Psoas muscle (tissue), 8 donors: ENCODE measurements at places on chromosomes 5 and 9. TPM values are rescaled to one million over a fixed set of nuclear protein-coding genes. Genes with fewer than 3 reads are reported as not detected.

DNA sequence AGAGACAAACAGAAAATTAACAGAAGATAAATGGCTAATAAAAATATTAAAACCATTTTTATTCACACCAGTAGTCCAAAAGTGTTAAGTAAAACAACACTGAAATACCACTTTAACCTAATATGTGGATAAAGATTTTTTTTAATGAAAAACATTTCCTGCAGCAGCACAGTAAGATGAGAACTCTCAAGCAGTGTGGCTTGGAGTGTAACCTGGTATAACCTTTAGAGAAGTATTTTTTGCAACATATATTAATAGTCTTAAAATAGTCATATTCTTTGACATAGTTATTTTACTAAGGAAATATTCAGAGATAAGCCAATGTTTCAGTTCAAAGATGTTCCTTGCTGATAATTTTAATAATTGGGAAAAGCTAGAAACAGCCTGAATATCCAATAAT, 644.4 kb downstream of the PDE4D start:
- peaks cover 30% of the 10 kb centered on the region for H3K4me1 ChIP-seq
- DNase-seq: no peak
- H3K4me3 ChIP-seq: no peak overlapping the region
- no peaks in the 10 kb centered on the region for H3K27me3 ChIP-seq

DNA sequence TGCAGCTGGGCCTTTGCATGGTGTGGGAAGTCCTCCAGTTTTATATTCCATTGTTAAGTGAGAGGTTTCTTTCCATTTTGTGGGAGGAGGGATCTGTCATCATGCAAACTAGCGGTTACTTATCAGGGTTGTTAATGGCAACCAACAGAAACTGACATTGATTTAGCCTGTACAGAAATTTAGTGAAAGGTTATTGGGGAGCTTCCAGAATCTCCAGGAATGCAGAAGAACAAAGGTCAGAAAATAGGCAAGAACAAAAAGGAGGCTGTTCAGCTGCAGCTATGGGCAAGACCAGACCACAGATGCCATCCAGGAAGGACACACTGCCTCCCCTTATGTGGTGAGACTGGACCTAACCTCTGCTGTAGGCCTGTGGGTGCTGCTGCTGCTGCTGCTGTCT, 395.8 kb downstream of the KDM4C start:
- DNase-seq: no peak
- H3K36me3 ChIP-seq: no peaks in the 10 kb centered on the region
- peaks cover 15% of the 10 kb centered on the region for H3K4me1 ChIP-seq
- H3K4me3 ChIP-seq: no peak overlapping the region

DNA sequence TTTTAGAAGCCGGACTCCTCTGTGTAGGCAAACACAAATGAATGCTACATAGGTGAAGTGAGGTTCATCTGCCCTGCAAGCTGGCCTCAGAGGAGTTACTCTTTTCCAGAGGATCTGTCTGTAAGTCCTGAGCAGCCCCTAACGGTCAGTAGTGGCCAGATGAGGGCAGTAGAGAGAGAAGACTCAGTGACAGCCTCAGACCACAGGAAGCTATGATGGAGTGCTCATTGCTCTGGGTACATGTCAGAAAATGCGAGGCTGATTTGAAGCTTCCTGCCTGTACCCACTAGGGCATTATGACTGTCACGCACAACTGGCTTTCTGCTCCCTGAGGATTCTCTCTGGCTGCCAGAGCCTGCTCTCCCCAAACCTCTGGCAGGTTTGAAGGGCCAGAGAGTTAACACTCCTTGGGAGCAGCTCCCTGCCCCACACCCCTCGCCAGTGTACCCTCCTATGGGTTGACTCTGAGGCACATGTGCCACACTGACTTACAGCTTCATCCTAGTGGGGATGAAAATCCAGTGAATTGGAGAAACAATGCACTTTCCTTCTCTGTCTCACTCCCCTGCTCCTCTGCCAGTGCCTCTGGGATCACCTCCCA, 141.5 kb downstream of the GABRG2 start:
- H3K4me3 ChIP-seq: no peak overlapping the region
- no peak overlapping the region for H3K27ac ChIP-seq
- no peaks in the 10 kb centered on the region for H3K4me1 ChIP-seq
- H3K36me3 ChIP-seq: no peaks in the 10 kb centered on the region
- no peaks in the 10 kb centered on the region for H3K27me3 ChIP-seq
- no peak for DNase-seq

- H3K27me3 ChIP-seq: peaks cover 26% of the 10 kb centered on the region
- no peaks in the 10 kb centered on the region for H3K36me3 ChIP-seq
- H3K27ac ChIP-seq: no peak overlapping the region
- H3K4me3 ChIP-seq: peak overlapping the region; percentile 55
Measured at GRCh38 chr5:141095263-141095641, 837 bp downstream of the PCDHB2 start.

Gene MAN1B1
- 14.6 TPM for total RNA-seq

Gene PHPT1
- 154 TPM for total RNA-seq

Gene PCDHGC4
- total RNA-seq: 1.2 TPM

- no peak for DNase-seq
- peaks cover 14% of the 10 kb centered on the region for H3K4me1 ChIP-seq
- H3K27ac ChIP-seq: no peak overlapping the region
Measured at GRCh38 chr5:61026004-61026403, 81.0 kb downstream of the NDUFAF2 start.

DNA sequence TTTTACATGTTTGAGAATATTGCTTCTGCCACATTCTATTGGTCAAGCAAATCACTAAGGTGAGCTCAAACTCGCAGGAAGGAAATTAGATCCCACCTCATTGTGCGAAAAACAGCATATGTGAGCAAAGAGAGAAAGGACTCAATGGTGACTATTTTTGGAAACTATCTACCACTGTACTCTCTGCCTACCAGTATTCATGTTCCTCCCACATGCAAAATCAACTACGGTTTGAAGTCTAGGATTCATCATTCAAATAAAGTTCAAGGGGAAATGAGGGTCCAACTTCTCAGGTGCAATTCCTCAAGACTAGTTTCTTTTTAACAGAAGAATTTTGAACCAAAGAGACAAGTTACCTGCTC, 60.6 kb downstream of the FAM174A start:
- H3K27ac ChIP-seq: peak overlapping the region; percentile 86
- H3K36me3 ChIP-seq: no peaks in the 10 kb centered on the region
- DNase-seq: no peak
- peaks cover 25% of the 10 kb centered on the region for H3K4me1 ChIP-seq

GRCh38 chr5:122896598-122897282, 51.3 kb downstream of the SNX24 start:
- no peak overlapping the region for H3K4me3 ChIP-seq
- no peaks in the 10 kb centered on the region for H3K4me1 ChIP-seq
- DNase-seq: no peak
